ENCODE measurements at places on chromosomes 12 and 14. TPM values are rescaled to one million over a fixed set of nuclear protein-coding genes. Genes with fewer than 3 reads are reported as not detected.

DNA sequence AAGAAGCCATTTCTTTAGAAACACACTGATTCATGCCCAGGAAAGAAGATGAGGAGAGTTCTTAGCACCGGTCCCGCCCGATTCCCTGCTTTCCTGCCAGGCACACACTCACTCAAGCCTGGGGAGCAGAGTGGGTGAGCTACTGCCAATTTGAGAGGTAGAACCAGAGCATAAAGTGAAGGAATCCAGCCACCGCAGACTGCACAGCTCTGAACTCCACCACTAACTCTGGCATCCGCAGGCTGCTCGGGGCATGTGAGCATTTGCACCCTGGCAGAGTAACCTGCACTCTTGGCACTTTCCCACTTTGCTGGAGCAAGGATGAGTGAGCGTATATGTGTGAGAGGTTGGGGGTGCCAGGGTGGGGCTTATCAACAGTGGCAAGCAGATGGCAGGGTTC, 4.0 kb upstream of the SYNDIG1L start:
- H3K36me3 ChIP-seq, result no peaks in the 10 kb centered on the region
- H3K4me1 ChIP-seq, result no peaks in the 10 kb centered on the region
- H3K4me3 ChIP-seq, result no peak overlapping the region
- H3K27ac ChIP-seq, result no peak overlapping the region
- DNase-seq, result no peak

DNA sequence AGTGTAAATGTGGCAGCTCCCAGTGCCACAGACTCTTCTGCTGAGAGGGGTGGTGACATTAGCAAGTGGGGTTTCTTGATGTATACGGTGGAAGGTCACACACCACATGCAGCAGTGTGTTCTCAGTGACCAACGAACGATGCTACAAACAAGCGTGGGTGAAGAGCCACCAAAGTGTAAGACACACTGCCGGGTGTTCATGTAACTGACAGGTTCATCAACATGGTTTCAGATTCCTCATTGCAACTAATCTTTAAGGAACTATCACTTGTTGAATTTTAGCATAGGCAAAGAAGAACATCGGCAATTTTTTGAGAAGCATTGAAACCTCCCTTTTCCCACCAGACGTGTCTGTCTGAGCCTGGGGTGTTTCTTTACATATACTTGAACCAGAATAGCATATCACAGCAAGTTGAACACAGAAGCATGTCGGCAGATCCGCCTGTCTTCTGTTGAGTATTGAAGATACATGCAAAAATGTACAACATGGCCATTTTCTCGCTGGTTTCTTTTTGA, 58.8 kb downstream of the PPP2R5C start:
- no peak overlapping the region for H3K4me3 ChIP-seq
- peaks cover 4% of the 10 kb centered on the region for H3K36me3 ChIP-seq
- DNase-seq, result no peak
- peaks cover 13% of the 10 kb centered on the region for H3K4me1 ChIP-seq
- no peaks in the 10 kb centered on the region for H3K27me3 ChIP-seq

- DNase-seq, result no peak
- no peaks in the 10 kb centered on the region for H3K4me1 ChIP-seq
- H3K4me3 ChIP-seq, result no peak overlapping the region
- H3K27ac ChIP-seq, result no peak overlapping the region
Measured at GRCh38 chr12:109580272-109580671, 6.7 kb downstream of the MVK start.

- H3K27ac ChIP-seq, result no peak overlapping the region
- DNase-seq, result no peak
- no peaks in the 10 kb centered on the region for H3K27me3 ChIP-seq
- no peak overlapping the region for H3K4me3 ChIP-seq
- no peaks in the 10 kb centered on the region for H3K36me3 ChIP-seq
- no peaks in the 10 kb centered on the region for H3K4me1 ChIP-seq
Measured at GRCh38 chr12:65662590-65662989, 161.7 kb upstream of the HMGA2 start.

- H3K4me1 ChIP-seq, result peaks cover 17% of the 10 kb centered on the region
- no peak overlapping the region for H3K4me3 ChIP-seq
- no peak overlapping the region for H3K27ac ChIP-seq
- H3K27me3 ChIP-seq, result peaks cover 20% of the 10 kb centered on the region
- no peaks in the 10 kb centered on the region for H3K36me3 ChIP-seq
Measured at GRCh38 chr12:3071107-3071506, 6.1 kb upstream of the TSPAN9 start.

Gene PAWR
- 6.2 TPM for total RNA-seq

GRCh38 chr14:68235011-68235410, 415.4 kb downstream of the RAD51B start:
- H3K4me3 ChIP-seq, result no peak overlapping the region
- DNase-seq, result no peak
- no peaks in the 10 kb centered on the region for H3K27me3 ChIP-seq
- no peaks in the 10 kb centered on the region for H3K36me3 ChIP-seq
- no peak overlapping the region for H3K27ac ChIP-seq
- H3K4me1 ChIP-seq, result peaks cover 33% of the 10 kb centered on the region

- H3K4me3 ChIP-seq, result no peak overlapping the region
- H3K36me3 ChIP-seq, result peaks cover 35% of the 10 kb centered on the region
- H3K27me3 ChIP-seq, result no peaks in the 10 kb centered on the region
Measured at GRCh38 chr14:92586963-92587699, 73.5 kb downstream of the RIN3 start.

- no peak overlapping the region for H3K4me3 ChIP-seq
- H3K27me3 ChIP-seq, result no peaks in the 10 kb centered on the region
- no peaks in the 10 kb centered on the region for H3K36me3 ChIP-seq
Measured at GRCh38 chr12:107014055-107014454, 27.1 kb upstream of the MTERF2 start.
